H9 (cell line): ENCODE measurements at places on chromosomes 3 and 15.

DNA sequence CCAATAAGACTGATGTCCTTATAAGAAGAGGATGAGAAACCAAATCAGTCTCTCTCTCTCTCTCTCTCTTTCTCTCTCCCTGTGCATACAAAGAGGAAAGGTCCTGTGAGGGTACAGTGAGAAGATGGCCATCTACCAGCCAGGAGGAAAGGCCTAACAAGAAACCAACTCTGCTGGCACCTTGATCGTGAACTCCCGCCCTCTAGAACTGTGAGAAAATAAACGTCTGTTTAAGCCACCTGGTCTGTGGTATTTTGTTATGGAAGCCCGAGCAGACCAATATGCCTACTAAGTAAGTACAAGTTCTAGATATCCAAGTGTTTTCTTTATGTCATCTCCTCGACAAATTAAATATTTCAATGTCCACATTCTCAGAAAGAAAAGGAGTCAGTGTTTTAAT, 44.9 kb upstream of the TMC3 start:
- no peak for DNase-seq

- DNase-seq, result no peak
Measured at GRCh38 chr3:129101370-129102138, 20.1 kb downstream of the RAB43 start.

DNA sequence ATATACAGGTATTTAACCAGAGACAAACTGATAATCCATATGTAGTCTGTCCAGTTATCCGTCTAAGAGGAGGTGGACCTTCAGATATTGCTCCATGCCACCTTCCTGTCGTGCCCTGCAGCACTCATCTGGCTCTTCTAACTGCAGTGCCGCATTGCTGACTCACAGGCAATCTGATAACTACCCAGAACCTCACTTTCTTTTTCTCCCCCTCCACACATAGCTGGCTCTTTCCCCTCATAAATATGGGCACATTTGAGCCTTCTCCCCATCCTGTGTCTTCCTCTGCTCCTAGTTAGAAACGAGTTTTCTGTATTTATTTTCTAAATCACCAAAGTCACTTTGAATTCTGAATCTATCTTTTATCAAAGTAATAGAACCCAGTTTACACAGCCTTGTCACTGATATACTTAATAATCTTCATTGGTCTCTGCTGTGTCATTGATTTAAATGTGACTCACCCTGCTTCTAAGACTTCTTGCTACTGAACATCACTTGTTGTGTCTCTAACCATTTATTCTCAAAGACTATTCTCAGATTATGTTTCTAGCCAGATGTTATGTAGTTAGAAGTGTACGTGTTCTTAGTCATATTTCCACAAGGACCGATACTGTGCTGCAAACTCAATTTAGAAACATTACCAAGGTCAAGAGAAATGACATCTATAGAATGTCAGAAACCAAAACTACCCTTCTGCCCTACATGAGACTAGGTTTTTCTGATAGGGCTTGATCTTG, 17.4 kb upstream of the KCNMB2 start:
- no peak for DNase-seq

DNA sequence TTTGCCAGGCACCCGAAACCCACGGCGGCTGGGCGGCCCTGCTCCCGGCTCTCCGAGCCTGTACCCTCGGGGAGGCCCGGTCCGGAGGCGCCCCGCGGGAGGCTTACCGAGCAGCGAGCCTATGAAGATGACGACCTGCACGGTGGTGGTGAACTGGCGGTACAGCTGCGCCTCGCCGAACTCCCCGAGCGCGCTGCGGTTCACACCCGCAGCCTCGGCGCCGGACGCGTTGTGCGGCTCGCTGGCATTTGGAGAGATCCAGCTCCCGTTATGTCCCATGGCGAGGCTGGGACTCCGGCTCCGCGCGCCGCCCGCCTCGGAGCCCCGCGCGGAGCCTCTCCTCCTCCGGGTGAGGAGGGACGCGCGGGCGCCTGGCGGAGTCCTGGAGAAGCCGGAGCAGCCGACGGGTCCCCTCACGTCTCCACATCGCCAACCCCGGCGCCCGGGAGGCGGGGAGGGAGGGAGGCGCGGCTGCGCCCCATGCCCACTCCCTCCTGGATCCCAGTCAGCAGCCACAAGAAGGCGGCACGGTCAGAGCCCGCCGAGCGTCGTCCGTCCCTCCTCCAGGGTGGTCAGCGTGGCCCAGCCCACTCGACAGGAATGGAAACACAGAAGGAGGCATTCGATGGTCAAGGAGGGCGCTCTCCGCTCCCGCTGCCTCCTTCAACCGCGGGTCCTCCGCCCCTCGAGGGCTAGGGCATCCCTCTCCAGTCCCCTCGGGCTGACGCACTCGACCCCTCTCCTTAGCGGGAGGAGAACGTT, at the start of gene GPR176:
Gene GPR176 (minus strand): TSS at position 519 of the 762 bp plus-strand sequence. CDS start 240 bp downstream, at position 279.
- DNase-seq, result peak; percentile 64

DNA sequence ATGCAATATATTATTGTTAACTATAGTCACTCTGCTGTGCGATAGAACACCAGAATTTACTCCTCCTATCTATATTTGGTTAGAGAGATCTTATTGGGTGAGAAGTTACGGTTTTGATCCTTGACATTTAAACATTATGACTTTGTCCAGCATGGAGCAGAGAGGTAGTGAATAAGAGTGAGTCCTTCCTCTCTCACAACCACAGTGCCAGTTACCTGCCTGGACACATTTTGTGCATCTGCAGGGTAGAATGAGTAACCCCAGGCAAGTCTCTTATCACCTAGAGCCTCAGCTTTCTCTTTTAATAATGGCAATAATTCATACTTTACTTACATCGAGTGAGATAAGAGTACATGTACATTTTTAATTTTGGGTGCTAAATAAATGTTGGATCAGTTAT, 24.1 kb downstream of the KAT2B start:
- no peak for DNase-seq

DNA sequence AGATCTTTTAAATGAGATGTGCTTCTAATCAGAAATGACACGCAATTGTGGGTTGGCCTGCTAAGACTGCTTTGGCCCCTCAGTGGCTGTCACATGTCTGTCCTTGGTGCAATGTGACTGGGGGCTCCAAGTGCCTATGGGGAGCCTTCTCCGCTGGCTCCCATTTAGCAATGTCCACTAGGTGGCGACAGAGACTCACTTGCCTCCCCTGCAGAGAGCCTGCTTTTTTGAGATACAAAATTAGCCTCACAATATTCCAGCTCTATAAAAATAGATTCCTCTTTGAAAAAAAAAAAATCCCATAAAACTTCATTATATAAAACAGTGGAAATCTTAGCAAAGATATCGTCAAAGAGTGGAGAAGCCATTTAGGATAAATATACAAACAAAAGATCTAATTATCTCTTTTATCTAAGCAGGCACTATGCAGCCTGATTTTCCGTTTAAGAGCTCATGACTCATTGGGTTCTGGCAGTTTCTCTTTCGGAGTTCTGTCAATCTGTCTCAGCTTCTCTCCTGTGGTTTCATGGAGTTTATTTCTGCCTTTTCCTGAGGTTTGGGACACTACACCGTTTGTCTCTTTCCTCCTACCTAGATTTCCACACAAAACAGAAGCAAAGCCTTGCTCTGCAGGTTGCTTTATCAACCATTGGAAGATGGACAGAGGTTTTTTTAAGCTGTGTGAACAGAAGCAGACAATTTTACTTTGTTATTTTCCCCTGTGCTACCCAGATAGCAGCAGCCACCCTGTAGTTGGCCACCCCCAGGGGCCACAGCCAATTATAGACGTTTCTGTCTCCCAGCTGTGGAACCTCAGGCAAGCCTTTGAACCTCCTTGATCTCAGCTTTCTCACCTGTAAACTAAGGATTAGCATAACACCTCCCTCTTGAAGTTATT, 68.4 kb upstream of the TNFAIP8L3 start:
- peak; percentile 74 for DNase-seq

- no peak for DNase-seq
Measured at GRCh38 chr3:122349171-122349570, 24.1 kb downstream of the CSTA start.

GRCh38 chr3:139653582-139653981, 24.2 kb downstream of the NMNAT3 start:
- no peak for DNase-seq
